ENCODE measurements at places on chromosomes 3 and 15.

DNA sequence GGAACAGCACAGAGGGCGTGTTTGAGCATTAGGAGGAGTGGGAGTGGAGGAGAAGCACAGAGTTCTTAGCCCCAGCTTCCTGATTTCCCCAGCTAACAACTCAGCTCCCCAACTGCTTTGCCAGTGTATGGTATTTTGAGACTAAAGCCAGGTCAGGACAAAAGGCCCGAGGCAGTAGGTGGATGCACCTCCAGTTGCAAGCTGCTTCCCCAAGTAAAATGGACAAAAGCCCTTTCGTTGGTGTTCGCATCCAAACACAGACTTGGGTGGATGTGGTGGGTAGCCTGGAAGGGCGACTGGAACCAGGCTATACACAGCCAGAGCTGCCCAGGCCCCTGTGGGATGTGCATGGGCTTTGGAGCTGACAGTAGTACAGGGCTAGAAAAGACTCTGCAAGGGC, 12.3 kb upstream of the EHD4 start:
- DNase-seq = no peak

DNA sequence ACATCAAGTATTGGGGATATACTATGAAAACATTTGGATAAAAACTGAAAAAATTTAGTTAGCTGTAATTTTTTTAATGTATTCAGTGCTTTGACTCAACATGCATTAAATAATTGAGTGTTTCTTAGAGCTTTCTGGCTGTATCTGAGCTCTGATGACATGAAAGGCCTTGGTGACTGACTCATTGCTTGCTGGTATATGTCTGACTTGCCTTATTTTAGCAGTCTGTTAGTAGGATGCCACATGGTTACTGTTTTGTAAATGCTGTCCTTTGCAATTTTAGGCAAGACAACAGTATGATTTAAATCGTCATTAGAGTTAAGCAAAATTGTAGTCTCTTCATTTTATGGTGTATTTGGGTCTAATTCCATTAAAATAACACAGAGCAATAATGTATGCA, 199.2 kb downstream of the GHSR start:
- no peak for DNase-seq

- no peak for DNase-seq
Measured at GRCh38 chr15:60479361-60480110, 594 bp upstream of the ICE2 start.

GRCh38 chr15:88797663-88798339, 5.4 kb upstream of the ACAN start:
- DNase-seq = no peak

GRCh38 chr3:34504775-34505174, 706.3 kb downstream of the PDCD6IP start:
- no peak for DNase-seq

- DNase-seq = no peak
Measured at GRCh38 chr15:70199540-70200410, 102.1 kb upstream of the TLE3 start.

- DNase-seq = no peak
Measured at GRCh38 chr3:12871404-12871983, 30.1 kb upstream of the RPL32 start.

DNA sequence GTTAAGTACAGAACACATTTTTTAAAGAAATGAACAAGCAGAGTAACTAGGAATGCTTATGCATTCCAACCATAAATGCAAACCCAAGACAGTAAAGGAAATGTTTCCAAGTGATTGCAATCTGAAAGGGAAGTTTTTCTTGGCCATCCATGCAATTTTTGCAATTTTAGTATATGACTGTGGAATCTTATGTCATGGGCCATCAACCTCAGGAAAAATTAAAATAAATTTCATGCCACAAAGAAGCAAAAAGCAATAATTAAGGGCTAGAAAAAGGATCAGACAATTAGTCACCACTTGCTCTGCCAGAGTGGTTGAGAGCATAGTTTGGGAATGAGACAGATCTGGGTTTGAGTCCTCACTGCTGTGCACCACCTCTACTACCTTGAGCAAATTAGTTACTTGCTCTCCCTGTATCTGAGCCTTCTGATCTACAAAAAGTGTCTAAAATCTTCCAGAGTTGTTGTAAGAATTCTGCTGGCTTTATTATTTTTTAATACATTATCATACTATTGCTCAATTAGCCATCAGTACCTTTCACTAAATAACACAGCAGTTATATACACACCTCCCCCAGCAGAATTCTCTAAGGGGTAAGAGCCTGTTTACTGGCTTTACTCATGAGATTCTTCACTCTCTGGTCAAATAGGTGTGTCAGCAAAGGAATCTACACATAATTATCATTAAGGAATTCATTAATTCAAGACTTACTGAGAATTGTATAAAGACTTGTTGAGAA, 49.7 kb upstream of the FBN1 start:
- DNase-seq = peak; percentile 74

DNA sequence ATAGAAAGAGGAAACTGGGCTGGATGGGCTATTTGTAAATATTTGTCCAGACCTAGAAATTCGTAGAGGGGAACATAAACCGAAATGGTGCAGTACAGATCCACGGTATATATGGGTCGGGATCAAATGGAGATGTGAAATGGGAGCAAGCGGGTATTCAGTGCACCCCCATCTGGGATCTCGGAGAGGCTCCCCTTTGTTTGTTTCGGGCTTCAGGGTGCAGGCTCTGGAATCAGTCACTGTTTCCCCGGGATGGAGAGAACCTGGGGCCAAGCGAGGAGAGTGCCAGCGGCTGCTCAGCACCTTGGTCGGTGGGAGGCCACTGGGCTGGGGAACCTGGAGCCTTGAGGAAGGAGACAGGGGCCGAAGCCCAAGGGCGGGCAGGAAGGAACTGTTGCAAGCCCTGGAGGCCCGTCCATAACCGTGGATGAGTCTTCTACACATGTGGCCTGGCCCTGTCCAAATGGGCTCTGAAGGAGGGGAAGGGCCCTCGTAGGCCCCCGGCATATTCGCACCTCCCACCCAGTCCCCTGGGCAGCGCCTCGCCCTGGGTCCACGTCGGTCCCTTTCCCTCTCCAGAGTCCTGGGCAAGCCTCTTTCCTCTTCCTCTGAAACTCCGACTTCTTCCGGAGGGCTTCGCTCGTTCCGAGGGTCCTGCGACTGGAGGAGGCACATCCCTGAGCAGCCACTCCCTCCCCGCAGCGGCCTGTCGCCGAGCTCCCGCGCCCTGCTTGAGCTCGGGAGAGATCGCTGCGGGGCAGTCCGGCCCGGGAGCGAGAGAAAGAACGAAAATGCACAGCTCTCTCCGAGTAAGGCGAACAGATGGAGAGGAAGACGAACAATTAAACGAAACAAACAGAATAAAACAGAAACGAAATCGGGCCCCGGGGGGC, 3.0 kb downstream of the ISL2 start:
- DNase-seq = no peak

- DNase-seq = no peak
Measured at GRCh38 chr3:151612115-151612514, 121.6 kb upstream of the AADACL2 start.

DNA sequence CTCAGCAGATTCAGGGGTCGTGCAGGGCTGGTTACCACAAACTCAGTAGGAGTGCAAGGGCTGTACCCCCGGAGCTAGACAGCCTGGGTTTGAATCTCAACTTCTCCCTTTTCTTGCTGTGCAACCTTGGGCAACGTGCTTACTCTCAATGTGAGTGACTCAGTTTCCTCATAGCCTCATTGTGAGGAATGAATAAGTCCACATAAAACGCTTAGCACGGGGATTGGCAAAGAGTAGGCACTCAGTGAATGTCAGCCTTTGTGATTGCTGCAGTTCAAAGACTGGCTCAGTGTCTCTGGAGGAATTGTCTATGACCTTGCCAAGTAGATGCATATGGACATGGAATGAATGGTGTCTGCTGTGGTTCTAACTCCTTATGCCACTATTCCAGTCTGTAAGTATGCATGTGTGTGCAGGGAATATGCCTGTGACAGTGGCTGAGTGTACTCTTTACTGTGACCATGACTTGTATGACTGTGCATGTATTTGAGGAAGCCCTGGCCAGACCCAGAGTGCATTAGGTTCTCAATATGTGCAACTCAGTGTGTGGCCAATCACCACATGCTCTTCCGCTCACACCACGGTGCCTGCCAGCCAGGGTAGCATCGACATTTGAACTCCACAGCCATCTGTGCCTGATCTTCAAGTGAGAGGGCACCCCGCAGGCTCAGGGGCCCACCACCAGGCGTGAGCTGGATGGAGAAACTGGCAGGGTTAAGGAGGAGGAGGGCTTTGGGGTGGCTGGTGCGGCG, 900 bp upstream of the HYAL3 start:
- DNase-seq = no peak

DNA sequence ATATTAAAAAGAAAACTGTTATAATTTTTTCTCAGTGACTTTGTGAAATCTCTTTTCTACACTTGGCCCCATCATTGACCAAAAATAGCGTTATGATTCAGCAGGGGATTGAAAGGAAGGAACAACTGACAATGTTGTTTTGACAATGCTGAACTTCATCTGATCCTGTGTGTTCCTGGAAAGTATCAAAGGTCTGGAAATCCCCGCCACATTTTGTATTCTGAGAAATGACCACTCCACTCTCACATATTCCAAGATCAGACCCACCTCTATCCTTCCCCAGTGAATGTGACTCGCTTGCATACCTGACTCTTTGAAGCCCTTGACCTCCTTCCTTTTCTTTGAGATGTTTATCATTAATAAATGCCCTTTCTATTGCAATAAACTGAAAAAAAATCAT, 9.7 kb upstream of the RIOX2 start:
- no peak for DNase-seq

DNA sequence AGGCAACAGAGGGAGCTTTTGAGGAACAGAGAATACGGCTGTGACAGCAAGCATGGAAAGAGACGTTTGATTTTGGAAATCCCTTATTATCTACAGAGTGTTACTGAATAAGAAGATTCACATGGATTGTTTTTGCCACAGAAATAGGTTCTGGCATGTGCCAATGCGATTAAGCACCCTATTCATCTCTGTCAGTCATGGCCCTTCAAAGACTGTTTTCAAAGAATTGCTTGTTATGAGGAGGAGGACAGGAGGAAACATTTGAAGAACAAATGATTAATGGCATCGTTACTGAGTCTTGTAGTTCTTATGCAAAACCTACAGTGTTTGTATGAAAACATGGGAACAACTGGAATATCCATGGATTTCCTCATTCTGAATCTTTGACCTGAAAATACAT, 86.2 kb downstream of the EPHA6 start:
- no peak for DNase-seq

DNA sequence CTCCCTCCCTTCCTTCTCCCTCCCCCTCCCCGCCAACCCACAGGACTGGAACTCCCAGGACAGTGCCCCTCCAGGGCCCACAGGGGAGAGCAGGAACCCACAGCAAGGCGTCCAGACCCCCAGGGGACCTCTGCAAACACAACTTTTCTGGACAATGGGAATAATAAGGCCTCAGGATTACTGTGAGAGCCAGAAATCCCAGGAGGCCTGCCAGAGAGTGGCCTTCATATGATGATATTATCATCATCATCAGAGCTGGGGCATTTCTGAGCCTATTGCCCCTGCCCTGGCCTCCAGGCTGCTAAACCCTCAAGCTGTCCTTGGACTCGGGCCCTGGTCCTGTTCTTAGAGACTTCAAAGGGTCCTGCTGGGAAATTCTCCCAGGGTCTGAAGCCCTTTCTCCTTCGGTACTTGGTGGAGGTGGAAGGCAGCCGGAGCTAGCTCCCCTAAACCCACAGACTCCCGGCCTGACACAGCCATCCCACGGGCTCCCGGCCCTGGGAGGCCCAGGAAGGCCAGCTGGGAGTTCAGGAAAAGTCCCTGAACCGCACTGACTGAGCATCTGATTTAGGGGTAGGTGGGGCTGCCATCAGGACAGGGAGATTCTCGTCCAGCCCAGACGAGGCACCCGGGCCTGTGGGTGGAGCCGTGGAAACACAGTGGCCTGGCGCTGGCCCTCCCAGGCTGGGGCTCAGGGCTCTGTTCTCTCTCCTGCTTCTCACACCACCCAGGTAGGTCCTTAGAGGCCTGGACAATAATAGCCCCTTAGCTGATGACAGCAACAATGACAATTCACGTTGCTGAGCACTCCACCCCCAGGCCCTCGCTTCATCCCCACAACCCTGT, 4.9 kb downstream of the CALML4 start:
- DNase-seq = no peak

- DNase-seq = peak; percentile 89
Measured at GRCh38 chr15:65409036-65409631, 13.6 kb downstream of the IGDCC4 start.

- no peak for DNase-seq
Measured at GRCh38 chr15:73069109-73069508, 16.8 kb downstream of the NEO1 start.

DNA sequence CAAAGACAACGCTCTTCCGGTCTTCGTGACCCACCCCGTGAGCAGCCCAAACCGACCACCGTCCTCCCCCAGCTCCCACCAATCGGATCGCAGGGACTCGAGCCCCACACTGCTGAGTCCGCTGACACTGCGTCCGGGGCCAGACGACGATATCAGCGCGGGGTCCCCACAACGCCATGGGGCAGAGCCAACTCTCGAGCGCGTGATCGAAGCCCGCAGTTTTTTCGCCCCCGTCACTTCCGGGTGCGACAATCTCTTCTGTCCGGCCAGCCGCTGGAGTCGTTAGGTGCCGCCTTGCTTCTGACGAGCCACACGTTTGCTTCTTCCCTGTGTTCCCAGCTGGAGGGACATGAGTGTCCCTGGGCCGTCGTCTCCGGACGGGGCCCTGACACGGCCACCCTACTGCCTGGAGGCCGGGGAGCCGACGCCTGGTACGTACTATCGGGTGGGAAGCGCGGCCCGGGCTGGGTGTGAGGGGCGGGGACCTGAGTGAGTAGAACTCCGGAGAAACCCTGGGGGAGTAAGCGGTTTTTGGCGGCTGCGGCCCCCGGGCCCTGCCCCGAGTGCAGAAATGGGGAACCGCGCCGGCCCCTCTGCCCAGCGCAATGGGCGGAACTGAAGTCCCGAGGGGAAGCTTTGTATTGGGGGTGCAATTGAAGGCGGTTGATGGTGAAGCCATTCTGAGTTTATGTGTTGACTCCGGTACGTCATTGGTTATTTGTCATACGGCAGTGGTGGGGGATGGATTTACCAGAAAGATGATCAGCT, at the start of gene BLOC1S6:
BLOC1S6 (plus strand) TSS at position 285 of the 768 bp plus-strand sequence; CDS start at position 350, 65 bp downstream.
- peak; percentile 68 for DNase-seq

DNA sequence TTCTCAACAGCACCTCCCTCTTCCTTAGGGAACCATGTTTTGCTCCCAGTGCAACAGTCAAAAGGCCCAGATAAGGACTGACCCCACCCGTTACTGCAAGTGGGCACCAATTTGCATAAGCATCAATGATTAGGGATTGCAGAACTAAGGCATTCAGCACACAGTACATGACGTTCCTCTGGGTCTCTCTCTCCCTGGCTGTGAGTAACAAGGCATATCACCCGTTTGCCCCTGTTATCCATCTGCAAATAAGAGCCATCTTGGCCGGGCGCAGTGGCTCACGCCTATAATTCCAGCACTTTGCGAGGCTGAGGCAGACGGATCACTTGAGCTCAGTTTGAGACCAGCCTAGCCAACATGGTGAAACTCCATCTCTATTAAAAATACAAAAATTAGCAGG, 18.8 kb downstream of the MAGI1 start:
- no peak for DNase-seq

Data from AG09319 (cell line).